ENCODE measurements at places on chromosomes 11 and 22.

GRCh38 chr11:73982595-73982989, at the start of gene UCP2:
TSS of gene UCP2 (minus strand) at chr11:73982843. CDS start at chr11:73978378, 4,465 bp downstream.
- peak; percentile 22 for DNase-seq

GRCh38 chr11:67506426-67507051, 1.4 kb upstream of the PITPNM1 start:
- no peak for DNase-seq

DNA sequence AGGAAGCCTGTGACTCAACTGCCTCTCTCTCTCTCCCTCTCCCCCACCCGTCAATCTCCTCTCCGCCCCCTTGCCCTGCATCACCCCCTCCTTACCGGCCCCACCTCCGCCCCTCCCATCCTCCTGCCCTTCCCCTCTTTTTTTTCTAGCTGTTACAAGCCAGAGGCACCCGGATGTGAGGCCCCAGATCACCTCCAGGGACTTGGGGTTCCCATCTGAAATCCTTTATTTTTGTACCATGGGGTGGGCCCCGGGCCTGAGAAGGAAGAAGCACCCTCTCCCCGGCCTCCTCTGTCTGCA, 10.8 kb downstream of the KCTD17 start:
- no peak for DNase-seq

GRCh38 chr11:74524501-74524900, 31.0 kb upstream of the LIPT2 start:
- no peak for DNase-seq

DNA sequence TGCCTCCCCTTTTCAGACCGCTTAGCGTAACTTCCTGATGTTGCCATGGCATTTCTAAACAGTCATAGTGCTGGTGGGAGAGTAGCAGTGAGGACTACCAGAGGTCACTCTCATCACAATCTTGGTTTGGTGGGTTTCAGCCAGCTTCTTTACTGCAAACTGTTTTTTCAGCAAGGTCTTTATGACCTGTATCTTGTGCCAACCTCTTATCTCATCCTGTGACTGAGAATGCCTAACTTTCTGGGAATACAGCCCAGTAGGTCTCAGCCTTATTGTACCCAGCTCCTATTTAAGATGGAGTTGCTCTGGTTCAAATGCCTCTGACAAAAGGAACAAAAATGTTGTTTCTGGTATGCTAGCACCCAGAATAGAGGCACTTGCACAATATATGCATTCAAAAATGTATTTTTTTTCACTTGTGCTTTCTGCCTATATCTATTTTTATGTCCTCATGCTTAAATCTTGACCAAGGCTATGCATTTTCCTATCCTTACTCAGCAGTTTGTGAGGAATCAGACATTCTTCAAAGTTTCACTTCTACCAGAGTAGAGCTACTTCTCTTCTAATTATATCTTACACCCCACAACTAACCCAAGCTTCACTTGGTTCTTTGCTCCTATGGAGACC, 16.1 kb upstream of the OR51M1 start:
- DNase-seq = no peak

DNA sequence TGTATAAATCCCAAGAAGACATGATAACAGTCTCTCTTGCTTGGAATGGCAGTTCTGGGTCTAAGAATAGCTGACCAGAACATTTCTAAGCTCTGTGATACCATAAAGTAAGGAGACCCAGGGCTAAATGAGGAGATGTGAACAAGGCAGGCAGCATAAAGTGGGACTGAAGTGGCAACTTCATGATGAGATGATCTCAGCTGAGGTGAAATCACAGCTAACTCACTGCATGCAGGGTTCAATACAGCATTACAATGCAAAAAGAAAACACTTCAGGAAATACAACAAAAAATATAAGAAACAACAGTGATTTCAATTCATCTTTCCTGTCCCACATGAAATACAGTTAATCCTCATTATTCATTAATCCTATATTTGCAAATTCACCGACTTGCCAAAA, 44.6 kb downstream of the MRE11 start:
- DNase-seq = no peak

- DNase-seq = no peak
Observed at GRCh38 chr22:36937319-36938027, 24.0 kb downstream of the CSF2RB start.

- DNase-seq = no peak
Observed at GRCh38 chr11:38130514-38130913, 1532.5 kb upstream of the RAG2 start.

- DNase-seq = no peak
Observed at GRCh38 chr11:75283391-75283931, 42.9 kb downstream of the TPBGL start.

DNA sequence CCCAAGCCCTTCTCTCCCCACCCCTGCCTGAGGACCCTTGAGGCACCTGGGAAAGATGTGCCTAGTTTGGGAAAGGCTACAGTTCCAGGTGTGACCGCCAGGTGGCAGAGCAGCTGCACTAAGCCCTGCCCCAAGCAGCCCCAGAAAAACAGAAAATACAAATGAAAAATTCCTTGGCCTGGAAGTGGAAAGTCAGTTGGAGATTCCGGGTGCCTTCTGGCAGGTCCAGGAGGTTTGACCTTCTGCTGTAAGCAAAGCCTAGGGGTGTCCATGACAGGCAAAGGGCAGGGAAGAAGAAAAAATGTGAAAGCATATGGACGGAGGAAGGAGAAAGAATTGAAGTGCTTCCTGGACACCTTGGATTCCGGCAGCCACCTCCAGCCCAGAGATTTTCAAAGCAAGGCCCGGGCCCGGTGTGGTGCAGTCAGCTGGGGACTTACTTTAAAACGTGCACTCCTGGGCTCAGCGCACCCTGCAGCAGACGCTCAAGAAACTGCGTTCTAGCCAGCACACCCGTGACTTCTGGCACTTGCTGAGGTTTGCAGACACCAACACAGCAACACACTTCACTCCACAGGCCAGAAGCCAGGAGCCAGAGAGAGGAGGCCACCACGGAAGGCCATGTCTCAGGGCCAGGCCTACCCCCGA, 37.3 kb upstream of the SLC22A12 start:
- no peak for DNase-seq

DNA sequence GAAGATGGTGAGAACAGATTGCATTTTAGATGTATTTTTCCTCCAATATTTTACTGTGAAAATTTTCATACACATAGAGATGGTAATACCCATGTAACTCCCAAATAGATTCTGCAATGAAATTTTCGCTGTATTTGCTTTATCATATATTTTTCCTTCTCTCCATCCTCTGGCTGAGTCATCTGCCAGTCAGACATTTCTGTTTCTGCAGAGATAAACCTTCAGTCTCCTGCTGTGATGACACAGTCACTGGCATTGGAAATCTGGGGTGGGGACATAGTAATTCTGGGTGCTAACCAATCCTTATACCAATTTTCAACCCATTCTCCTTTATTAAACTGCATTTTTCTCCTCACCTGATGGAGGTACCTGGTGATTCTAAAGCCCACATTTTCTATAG, 33.7 kb downstream of the SVIP start:
- no peak for DNase-seq

- no peak for DNase-seq
Observed at GRCh38 chr22:23583836-23584235, 3.7 kb upstream of the IGLL1 start.

- DNase-seq = no peak
Observed at GRCh38 chr11:19398273-19398672, 157.5 kb upstream of the E2F8 start.

DNA sequence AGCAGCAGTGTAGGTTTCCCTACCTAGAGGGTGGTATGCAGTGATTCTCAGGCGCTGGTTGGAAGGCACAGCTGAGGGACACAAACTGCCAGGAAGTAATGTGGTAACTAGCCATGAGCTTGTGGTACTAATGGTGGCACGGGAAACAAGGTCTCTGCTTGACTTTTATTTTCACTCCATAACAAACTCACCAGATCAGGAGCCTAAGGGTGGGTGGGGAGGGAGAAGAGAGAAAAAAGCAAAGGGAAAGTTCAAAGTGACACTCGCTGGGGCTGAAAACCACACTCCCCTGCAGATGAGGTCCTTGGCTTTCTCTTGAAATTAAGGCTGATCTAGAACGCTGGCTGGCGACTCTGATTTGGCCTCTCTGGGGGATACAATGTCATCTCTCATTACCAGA, 22.0 kb downstream of the TRAF6 start:
- no peak for DNase-seq

GRCh38 chr11:28491431-28491830, 383.2 kb downstream of the METTL15 start:
- DNase-seq = no peak

- DNase-seq = peak; percentile 23
Observed at GRCh38 chr11:46308631-46309419, 31.4 kb downstream of the CREB3L1 start.
